Stimulated activated CD8-positive, alpha-beta memory T cell treated with anti-CD3 and anti-CD28 coated beads, Interleukin-7, amount 100 ng/mL, for 1 hour (primary cell): ENCODE measurements at places on chromosomes 11 and 22.

DNA sequence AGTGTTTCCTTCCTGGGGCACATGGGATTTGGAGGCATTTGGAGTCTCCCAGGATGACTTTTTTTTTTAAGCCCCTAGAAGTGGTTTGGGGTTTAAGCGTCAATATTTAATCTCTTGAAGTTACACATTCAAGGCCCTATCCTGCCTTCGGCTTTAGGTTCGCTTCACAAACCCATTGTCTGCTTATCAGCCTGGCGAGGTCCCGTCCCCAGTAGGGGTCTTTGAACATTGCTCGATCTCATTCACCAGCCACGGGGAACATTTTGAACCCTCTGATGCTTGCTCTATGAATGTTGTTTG lies 75.9 kb downstream of the KCNQ1 start:
- DNase-seq = no peak

- DNase-seq = no peak
Observed at GRCh38 chr11:79377406-79377805, 63.4 kb downstream of the TENM4 start.

DNA sequence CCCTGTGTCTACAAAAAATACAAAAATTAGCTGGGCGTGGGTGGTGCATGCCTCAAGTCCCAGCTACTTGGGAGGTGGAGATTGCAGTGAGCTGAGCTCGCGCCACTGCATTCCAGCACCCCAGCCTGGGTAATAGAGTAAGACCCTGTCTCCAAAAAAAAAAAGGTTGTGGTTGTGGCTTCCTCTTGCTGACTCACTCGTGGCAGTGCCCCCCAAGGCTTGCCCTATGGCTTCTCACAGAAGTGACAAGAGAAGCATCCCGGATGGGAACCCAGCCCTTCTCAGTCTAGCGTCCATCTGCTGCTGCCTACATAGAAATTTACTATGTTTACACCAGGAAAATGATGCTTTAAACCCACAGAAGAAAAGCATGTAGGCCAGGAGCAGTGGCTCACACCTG lies 68.5 kb upstream of the PITPNB start:
- no peak for DNase-seq

GRCh38 chr11:43735961-43736360 lies 55.4 kb downstream of the HSD17B12 start:
- no peak for DNase-seq

- no peak for DNase-seq
Observed at GRCh38 chr11:67120881-67121710, 2.0 kb downstream of the KDM2A start.

GRCh38 chr11:2444821-2445745 lies at the start of gene KCNQ1:
Gene KCNQ1 (plus strand): TSS chr11:2445008. CDS start chr11:2445099, 91 bp downstream.
- DNase-seq = no peak

DNA sequence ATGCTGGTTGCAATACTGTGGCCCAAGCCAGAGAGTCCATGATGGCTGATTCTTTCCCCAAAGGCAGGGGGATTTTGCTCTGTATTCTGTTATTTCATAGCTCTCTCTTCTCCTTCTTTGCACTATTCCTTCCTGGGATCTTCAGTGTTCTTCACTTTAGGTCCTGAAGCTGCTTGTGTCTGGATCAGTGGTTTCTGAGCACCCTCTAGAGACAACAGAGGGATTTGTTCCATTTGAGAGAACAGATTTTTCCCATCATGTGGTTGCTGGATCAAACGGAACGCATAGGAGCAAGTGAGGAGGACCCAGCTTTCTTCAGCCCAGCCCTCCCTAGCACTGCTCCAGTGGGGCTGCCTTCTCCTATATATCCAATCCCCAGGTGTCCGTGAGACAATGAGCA lies 68.7 kb upstream of the SYN3 start:
- DNase-seq = no peak

- DNase-seq = no peak
Observed at GRCh38 chr11:69891421-69892236, 72.4 kb upstream of the FGF3 start.

DNA sequence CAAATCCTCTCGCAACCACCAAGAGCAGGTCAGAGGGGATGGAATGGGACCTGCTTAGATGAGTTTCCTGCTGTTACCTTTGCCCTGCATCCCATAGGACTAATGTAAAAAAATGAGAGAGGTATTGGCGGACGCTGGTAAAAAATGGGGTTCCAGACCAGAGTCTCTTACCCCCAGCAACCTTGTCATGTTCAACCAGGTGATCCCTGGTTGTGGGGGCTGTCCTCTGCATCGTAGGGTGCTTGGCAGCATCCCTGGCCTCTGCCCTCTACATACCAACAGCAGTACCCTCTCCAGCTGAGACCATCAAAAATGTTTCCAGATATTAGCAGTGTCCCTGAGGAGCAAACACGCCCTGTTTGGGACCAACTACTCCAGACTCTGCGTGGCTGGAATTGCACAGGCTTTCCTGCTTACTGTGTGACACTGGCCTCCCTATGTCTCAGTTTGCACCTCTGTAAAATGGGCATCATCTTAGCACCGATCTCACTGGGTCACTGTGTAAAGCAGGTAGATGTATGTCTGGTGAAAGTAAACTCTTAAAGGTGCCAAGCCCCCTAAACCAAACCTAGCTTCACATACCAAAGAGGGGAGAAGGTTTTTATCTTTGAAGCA lies 1.5 kb downstream of the APOL6 start:
- DNase-seq = no peak

- no peak for DNase-seq
Observed at GRCh38 chr22:28111501-28112189, 192.6 kb upstream of the PITPNB start.

DNA sequence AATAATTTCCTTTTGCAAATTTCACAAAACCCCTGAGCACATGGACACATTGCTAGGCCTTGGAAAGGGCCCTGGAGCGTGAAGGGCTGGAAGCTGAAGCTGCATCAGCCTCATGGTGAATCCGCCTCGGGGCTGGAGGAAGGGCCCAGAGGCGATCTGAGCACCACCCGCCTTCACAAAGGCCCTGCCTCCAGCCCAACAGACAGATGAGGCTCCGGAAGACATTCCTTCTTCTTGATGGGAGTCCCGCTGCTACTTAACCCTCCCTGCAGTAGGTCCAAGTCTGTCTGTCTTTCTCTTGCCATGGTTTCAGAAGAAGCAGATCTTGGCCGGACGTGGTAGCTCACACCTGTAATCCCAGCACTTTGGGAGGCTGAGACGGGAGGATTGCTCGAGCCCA lies 16.5 kb downstream of the ARRB1 start:
- no peak for DNase-seq

GRCh38 chr11:11215944-11216343 lies 137.1 kb downstream of the CSNK2A3 start:
- DNase-seq = no peak
